ENCODE measurements at places on chromosomes 1 and 21. TPM values are rescaled to one million over a fixed set of nuclear protein-coding genes. Genes with fewer than 3 reads are reported as not detected.

The C1orf185 gene
- not detected for total RNA-seq

The FYB2 gene
- not detected for total RNA-seq

The SIM2 gene
- not detected for total RNA-seq

The RSPO1 gene
- 0.41 TPM for total RNA-seq

DNA sequence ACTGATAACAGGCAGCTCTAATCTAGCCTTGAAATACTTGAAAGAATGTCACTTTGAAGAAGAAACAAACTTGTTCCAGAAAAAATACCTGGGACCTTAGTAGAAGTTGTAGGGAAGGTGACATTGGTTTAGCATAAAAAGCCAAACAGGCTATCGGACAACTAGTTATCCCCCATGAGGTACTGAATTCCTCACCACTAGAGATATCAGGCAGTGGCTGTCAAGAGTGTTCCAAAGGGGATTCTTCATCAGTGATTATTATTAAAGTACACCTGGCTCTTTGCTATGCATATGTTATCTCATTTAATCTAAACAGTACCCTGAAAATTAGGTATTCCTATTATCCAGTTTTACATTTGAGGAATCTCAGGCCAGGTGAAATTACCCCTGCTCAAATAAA, 13.1 kb upstream of the HMGN2 start:
- H3K4me1 ChIP-seq: no peaks in the 10 kb centered on the region
- no peak for DNase-seq
- no peak overlapping the region for H3K27ac ChIP-seq
- no peaks in the 10 kb centered on the region for H3K27me3 ChIP-seq
- peaks cover 5% of the 10 kb centered on the region for H3K36me3 ChIP-seq

- no peak overlapping the region for H3K27ac ChIP-seq
- no peaks in the 10 kb centered on the region for H3K27me3 ChIP-seq
- DNase-seq: no peak
Observed at GRCh38 chr21:16262091-16262490, 532.3 kb downstream of the USP25 start.

DNA sequence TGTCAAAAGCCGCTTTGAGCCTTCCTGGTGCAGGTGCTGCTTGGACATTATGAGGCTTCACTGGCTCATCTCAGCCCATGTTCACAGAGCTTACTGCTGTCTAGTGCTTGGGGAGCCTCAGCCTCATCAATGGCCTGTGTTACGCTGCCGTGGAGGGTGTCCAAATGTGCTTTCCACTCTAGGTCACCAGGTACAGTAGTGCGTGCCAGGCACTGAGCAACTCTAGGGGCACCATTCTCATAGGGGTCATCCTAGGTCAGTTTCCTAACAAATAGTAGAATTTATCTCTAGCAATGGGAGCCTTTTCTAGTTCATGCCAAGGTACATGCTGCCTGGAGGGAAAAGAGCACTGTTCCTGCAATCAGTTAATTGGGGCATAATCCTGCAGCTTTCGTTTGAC, 193.8 kb downstream of the DYRK1A start:
- H3K4me1 ChIP-seq: peaks cover 22% of the 10 kb centered on the region
- H3K4me3 ChIP-seq: no peak overlapping the region
- no peaks in the 10 kb centered on the region for H3K27me3 ChIP-seq

GRCh38 chr1:235088907-235089306, 39.7 kb downstream of the TOMM20 start:
- peak; percentile 39 for DNase-seq
- no peaks in the 10 kb centered on the region for H3K27me3 ChIP-seq
- no peak overlapping the region for H3K27ac ChIP-seq

- H3K36me3 ChIP-seq: peaks cover 13% of the 10 kb centered on the region
- H3K4me1 ChIP-seq: peaks cover 8% of the 10 kb centered on the region
- no peaks in the 10 kb centered on the region for H3K27me3 ChIP-seq
- no peak for DNase-seq
- no peak overlapping the region for H3K4me3 ChIP-seq
- H3K27ac ChIP-seq: no peak overlapping the region
Observed at GRCh38 chr1:61851849-61852669, 109.8 kb downstream of the PATJ start.

Data from sigmoid colon (tissue), 7 donors.